PC-9 (cell line): ENCODE measurements at places on chromosomes 3 and 15.

DNA sequence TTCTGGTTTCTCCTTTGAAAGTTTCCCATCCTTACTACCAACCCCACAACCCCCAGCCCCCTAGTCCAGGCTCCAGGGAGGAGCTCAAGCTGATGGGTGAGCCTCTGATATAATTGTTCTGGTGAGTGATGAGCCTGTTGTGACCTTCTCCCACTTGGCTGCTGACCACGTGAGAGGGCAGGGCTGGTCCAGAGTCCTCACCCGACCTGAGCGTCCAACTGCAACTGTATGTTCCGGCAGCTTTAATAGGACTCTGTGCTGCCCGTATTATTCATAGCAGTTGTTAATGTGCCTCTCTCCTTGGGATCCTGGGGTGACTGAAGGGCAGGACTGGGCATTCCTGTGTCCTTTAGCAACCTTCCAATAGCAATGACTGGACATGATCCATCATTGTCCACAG lies 56.2 kb downstream of the B3GNT5 start:
- H3K4me3 ChIP-seq, result no peak overlapping the region
- H3K36me3 ChIP-seq, result no peaks in the 10 kb centered on the region
- peaks cover 56% of the 10 kb centered on the region for H3K4me1 ChIP-seq
- H3K27me3 ChIP-seq, result no peaks in the 10 kb centered on the region
- peak overlapping the region; percentile 94; the same call in 1 of the 2 replicates for H3K27ac ChIP-seq

- DNase-seq, result no peak
- no peak overlapping the region for H3K27ac ChIP-seq
- H3K4me3 ChIP-seq, result no peak overlapping the region
These were observed 26.1 kb upstream of the MGA start for GRCh38 chr15:41634072-41634626.

- no peaks in the 10 kb centered on the region for H3K27me3 ChIP-seq
- H3K4me1 ChIP-seq, result peaks cover 17% of the 10 kb centered on the region
- DNase-seq, result no peak
- H3K36me3 ChIP-seq, result no peaks in the 10 kb centered on the region
These were observed 141.8 kb downstream of the EEFSEC start for GRCh38 chr3:128294999-128295468.

- H3K27me3 ChIP-seq, result no peaks in the 10 kb centered on the region
- H3K36me3 ChIP-seq, result no peaks in the 10 kb centered on the region
- H3K27ac ChIP-seq, result no peak overlapping the region
- H3K4me3 ChIP-seq, result no peak overlapping the region
These were observed 44.9 kb downstream of the CPN2 start for GRCh38 chr3:194306109-194306686.

- no peak for DNase-seq
- H3K4me1 ChIP-seq, result peaks cover 8% of the 10 kb centered on the region; the same call in 1 of the 2 replicates
- no peaks in the 10 kb centered on the region for H3K27me3 ChIP-seq
These were observed 4.7 kb downstream of the TCF12 start for GRCh38 chr15:56923174-56923591.

DNA sequence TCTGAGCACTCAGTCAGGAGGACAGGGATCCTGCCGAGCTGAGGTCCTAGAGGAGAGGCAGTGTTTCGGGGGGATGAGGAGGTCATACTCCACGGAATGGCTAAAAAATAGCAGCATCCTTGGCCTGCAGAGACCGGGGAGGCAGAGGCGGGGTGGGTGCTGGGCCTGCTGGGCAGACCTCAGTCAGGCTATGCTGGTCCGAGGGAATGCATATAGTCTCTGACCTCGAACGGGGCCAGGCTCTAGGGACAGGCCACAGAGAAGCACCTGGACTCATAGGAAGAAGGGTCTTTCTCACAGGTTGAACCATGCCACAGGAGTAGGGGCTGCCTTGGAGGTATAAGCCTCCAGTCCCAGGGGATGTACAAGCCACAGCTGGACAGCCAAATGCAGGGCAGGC lies 14.0 kb upstream of the SKIC8 start:
- no peak for DNase-seq
- no peaks in the 10 kb centered on the region for H3K36me3 ChIP-seq
- no peaks in the 10 kb centered on the region for H3K27me3 ChIP-seq
- H3K27ac ChIP-seq, result no peak overlapping the region

DNA sequence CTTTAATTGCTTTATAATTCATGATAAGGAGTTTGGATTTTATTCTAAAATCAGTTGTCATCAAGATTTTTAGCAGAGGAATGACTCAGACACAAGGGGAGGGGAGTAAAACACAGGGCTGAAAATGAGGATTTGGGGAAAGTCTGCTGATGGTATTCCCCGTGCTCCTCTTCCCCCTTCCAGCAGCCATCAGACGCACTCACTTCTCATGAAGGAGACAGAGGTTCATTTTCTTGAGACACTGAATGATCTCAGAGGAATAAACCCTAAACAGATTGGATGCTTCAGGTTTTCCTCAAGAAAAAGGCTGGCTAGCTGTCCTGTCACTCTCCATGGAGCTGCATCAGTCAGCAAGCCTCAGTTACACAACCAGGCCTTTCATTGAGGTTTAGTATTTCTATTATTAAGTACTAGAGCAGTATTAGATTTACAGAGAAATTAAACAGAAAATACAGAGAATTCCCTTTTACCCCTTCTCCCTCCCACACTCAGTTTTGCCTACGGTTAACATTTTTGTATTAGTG lies 166.4 kb downstream of the C3orf70 start:
- no peaks in the 10 kb centered on the region for H3K4me1 ChIP-seq
- H3K27me3 ChIP-seq, result no peaks in the 10 kb centered on the region
- no peak for DNase-seq

GRCh38 chr3:52986049-52986448 lies 59.8 kb downstream of the SFMBT1 start:
- H3K27ac ChIP-seq, result no peak overlapping the region
- H3K27me3 ChIP-seq, result no peaks in the 10 kb centered on the region
- H3K4me1 ChIP-seq, result no peaks in the 10 kb centered on the region
- no peak for DNase-seq
- H3K4me3 ChIP-seq, result no peak overlapping the region

DNA sequence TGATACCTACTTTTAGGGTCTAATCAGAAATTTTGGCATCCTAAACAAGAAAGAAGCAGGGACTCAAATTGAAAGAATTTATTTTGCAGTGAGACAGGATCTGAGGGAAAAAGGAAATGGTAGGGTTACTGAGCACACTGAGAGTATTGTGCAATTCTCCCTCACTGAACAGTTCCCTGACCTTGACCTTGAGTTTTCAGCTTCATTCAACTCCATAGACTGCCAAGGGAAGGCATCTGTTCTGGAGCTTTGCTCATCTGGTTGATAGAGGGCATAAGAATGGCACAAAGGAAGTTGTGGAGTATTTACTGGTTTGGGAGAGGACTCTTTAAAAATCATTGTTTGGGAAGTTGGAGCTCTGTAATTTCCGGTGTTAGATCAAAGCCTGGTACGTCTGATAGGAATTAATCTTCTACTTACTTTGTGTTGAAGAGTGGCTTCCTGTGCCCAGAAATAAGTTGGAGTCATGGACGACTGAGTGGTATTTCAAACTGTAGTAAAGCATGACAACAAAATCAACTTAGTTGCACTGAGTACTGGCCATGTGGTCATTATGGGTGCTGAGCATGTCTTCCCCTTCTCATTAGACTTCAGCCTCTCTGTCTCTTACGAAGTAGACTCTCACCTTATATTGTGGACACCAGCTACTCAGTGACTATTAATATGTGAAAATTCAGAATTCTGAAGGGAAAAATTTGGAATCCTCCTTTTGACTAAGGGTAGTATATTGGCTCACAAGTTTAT lies 40.8 kb downstream of the CLDN1 start:
- no peaks in the 10 kb centered on the region for H3K4me1 ChIP-seq
- no peak overlapping the region for H3K27ac ChIP-seq
- no peak for DNase-seq
- no peaks in the 10 kb centered on the region for H3K27me3 ChIP-seq
- H3K4me3 ChIP-seq, result no peak overlapping the region

- no peaks in the 10 kb centered on the region for H3K27me3 ChIP-seq
- DNase-seq, result no peak
- H3K4me1 ChIP-seq, result no peaks in the 10 kb centered on the region
- H3K27ac ChIP-seq, result no peak overlapping the region
- H3K36me3 ChIP-seq, result no peaks in the 10 kb centered on the region
These were observed 18.5 kb downstream of the SFMBT1 start for GRCh38 chr3:53027254-53027844.

DNA sequence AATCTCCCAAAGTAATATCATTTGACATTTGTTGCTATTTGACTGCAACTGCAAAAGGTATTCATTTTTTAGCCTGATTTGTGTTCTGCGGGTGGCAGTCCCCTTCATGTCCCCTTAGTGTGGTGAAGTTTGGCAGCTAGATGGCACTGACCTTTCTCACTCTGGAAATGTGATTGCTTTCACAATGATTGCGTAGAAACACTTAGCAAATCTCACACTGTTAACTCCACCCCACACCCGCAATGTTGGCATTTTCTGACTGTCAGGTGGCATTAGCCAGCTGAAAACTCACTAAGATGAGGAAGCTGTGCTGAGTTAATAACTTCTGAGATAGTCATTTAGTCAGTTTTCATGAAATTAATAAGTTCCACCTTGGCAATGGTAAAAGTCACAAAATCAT lies 76.9 kb downstream of the TRIM69 start:
- no peaks in the 10 kb centered on the region for H3K27me3 ChIP-seq
- DNase-seq, result no peak
- H3K4me3 ChIP-seq, result no peak overlapping the region
- H3K36me3 ChIP-seq, result no peaks in the 10 kb centered on the region
- H3K27ac ChIP-seq, result no peak overlapping the region
- H3K4me1 ChIP-seq, result no peaks in the 10 kb centered on the region

- H3K36me3 ChIP-seq, result no peaks in the 10 kb centered on the region
- DNase-seq, result no peak
- H3K4me3 ChIP-seq, result no peak overlapping the region
- peaks cover 28% of the 10 kb centered on the region for H3K4me1 ChIP-seq
These were observed 4.1 kb upstream of the RTP1 start for GRCh38 chr3:187193181-187193580.

- H3K4me3 ChIP-seq, result peak within 1 kb of the TSS; percentile 70
- H3K27ac ChIP-seq, result no peak within 1 kb of the TSS
- H3K27me3 ChIP-seq, result no peaks in the 10 kb centered on the region
- peak; percentile 59 for DNase-seq
These were observed at the start of gene CRBN for GRCh38 chr3:3179407-3180094. TSS of gene CRBN (minus strand) at chr3:3179691. CDS start at chr3:3179687, 4 bp downstream.

DNA sequence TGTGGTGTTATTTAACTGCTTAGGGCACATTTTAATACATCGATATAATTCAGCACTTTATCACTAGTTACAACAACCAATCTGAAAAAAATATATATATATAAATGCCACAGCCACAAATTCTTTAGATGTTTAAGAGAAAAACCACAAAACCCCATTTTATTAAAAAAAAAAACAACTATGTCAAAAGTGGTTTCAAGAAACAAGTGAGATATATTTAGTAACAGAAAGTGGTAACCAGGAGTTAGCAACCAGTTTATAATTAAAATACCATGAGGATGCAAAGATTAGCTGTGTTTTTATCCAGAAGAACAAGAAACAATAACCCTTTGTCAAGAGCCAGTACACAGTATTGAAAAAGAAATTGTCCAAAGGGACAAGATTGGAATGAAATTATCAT lies 14.8 kb upstream of the DIPK2A start:
- no peaks in the 10 kb centered on the region for H3K36me3 ChIP-seq
- no peaks in the 10 kb centered on the region for H3K4me1 ChIP-seq
- H3K4me3 ChIP-seq, result no peak overlapping the region
- no peak for DNase-seq
- no peaks in the 10 kb centered on the region for H3K27me3 ChIP-seq

DNA sequence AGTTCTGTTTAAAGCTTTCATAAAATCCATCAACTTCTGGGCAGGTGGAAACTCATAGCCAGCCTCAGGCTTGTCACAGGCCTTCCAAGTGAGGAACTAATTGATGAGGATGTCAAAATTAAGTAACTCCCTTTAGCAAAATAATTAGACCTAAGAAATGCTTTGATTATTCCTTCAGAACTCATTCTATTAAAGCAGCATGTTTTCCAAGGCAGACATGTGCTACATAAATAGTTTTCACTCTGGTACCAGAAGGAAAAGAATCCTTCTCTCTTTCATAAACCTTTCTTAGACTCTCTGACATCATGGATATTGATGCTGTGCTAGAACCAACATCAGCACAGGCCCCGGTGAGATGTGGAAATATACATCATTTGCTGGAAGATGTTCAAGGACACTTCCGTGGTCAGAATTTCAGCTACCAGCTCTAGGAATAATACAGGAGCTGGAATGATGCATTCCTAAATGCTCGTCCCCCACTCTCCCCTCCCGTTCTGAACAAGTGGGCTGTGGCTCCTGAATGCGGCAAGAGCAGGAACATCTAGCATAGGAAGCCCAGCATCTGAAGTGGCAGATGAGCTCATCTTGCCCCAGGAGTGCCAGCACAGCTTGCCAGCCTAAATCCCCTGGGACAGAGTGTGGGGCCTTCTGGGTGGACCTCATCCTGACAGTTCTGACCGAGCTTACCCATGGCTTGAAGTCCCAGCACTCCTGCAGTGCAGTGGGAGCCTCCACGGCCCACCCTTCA lies 82.4 kb downstream of the WWTR1 start:
- no peaks in the 10 kb centered on the region for H3K27me3 ChIP-seq
- DNase-seq, result no peak
- peaks cover 8% of the 10 kb centered on the region for H3K36me3 ChIP-seq
- peak overlapping the region; percentile 35; the same call in 1 of the 2 replicates for H3K4me3 ChIP-seq
- peak overlapping the region; percentile 98 for H3K27ac ChIP-seq

GRCh38 chr3:42097566-42097946 lies 6.4 kb downstream of the TRAK1 start:
- no peaks in the 10 kb centered on the region; the same call in 1 of the 2 replicates for H3K4me1 ChIP-seq
- no peak for DNase-seq
- H3K4me3 ChIP-seq, result no peak overlapping the region
- H3K27ac ChIP-seq, result no peak overlapping the region
- H3K36me3 ChIP-seq, result no peaks in the 10 kb centered on the region
- no peaks in the 10 kb centered on the region for H3K27me3 ChIP-seq

GRCh38 chr15:64045774-64046420 lies 388 bp downstream of the DAPK2 start:
- H3K27ac ChIP-seq, result no peak overlapping the region
- H3K4me1 ChIP-seq, result peaks cover 7% of the 10 kb centered on the region; the same call in 1 of the 2 replicates
- no peak for DNase-seq
- no peaks in the 10 kb centered on the region for H3K27me3 ChIP-seq
